Neural crest cell (in vitro differentiated cells): ENCODE measurements at places on chromosomes 3 and 15.
A peak's percentile ranks its signal among the peaks of the same experiment; 100 is the strongest.

DNA sequence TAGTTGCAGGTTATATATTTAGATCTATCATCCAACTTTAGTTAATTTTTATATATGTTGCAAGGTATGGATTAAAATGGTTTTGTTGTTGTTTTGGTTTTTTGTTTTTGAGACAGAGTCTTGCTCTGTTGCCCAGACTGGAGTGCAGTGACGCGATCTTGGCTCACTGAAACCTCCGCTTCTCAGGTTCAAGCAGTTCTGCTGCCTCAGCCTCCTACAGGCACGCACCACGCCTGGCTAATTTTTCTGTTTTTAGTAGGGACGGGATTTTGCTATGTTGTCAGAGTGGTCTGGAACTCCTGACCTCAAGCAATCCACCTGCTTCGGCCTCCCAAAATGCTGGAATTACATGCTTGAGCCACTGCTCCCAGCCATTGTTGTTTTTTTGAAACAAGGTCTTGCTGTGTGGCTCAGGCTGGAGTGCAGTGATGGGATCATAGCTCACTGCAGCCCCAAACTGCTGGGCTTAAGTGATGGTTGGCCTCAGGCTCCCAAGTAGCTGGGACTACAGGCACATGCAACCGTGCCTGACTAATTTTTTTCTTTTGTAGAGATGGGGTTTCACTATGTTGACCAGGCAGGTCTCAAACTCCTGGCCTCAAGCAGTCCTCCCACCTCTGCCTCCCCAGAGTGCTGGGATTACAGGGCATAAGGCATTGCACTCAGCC lies 92.0 kb downstream of the ZNF609 start:
- DNase-seq, result no peak

DNA sequence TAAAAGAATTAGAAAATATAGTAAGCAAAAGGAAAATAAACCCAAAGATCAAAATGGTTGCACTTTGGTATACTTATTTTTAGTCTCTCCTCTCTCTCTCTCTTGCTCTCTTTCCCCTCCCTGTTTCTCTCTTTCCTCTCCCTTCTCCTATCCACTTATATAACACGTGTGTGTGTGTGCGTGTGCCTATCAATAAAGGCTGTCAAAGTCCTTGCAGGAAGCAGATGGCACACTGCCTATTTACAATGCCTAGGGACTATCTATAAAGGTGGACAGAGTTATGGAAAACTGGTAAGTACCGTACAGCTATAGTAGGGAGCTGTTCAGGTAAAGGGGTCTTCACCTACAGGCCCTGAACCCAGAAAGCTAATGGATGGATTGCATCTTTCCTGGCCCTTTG lies 161.6 kb downstream of the SQOR start:
- no peak for DNase-seq

DNA sequence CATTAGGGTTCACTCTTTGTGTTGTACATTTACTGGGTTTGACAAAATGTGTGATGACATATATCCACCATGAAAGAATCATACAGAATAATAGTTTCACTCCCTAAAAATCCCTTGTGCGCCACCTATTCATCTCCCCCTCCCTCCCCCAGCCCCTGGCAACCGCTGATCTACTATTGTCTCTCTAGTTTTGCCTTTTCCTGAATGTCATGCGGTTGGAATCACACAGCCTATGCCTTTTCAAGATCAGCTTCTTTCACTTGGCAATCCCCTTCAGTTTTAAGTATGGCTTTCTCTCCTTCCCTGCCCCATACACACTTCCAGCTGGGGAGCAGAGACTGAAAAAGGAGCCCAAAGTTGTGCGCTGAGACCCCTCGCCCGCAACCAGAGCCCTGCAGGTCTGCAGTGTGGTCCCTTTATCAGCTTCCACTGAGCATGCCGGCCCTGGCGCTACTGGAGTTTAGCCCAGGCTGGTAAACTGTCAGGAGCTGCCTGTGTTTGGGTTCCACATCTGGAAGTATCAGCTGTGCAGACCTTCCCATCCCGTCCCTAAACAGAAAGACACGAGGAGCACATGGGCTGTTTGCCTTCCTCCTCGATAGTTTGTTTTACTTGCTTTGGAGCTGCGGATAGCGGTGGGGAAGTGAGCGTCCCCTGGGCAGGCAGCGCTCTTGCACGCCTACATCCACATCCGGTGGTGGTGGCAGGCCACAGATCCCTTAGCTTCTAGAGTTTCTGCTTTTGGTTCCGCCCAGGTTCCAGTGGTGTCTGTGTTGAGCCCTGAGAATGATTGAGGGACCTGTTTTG lies 12.3 kb downstream of the BOC start:
- no peak for DNase-seq

DNA sequence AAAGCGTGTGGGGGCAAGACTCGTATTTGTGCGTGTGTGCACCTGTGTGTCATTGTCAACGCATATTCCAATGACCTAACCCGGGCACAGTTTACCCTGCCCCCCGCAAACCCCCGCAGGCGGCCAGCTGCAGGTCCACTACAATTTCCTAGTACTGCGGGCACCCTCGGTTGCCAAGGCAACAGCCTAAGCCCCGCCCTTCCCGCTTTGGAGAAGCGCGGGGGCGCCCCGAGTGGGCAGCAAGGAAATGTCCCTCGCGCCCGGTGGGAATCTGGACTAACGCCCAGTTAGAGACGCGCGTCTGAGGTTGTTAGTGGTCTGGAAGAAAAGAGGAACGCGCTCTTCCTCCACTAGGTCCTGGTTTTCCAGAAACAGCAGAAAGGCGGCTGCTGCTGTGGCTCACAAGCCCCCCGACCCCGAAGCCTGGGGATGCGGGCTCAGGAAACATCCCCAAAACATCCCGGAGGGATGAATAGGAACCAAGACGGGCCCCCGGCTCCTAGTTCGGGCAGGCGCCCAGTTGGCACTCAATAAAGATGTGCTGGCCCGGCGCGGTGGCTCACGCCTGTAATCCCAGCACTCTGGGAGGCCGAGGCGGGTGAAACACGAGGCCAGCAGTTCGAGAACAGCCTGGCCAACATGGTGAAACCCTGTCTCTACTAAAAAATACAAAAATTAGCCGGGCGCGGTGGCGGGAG lies 1.1 kb downstream of the ABHD14A start:
- DNase-seq, result peak; percentile 66

GRCh38 chr3:16950282-16950681 lies 65.5 kb downstream of the PLCL2 start:
- no peak for DNase-seq

- no peak for DNase-seq
Measured at GRCh38 chr3:184615396-184615795, 53.8 kb downstream of the EPHB3 start.

- no peak for DNase-seq
Measured at GRCh38 chr3:143726727-143727126, 121.5 kb downstream of the SLC9A9 start.

- DNase-seq, result no peak
Measured at GRCh38 chr3:186939536-186939935, 9.2 kb downstream of the ST6GAL1 start.

DNA sequence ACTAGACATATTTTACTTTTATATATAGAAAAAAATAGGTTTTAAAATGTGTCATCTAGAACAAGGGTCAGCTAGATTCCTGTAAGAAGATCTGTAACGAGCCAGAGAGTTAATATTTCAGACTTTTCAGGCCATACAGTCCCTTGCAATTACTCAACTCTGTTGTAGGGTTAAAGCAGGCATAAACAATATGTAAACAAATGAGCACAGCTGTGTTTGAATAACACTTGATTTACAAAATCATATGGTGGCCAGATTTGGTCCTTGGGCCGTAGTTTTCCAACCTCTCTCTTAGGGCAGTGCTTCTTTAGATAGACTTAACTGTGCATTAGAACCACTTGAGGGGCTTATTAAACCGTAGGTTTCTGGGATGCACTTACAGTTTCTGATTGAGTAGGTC lies 19.6 kb downstream of the LRRC57 start:
- DNase-seq, result no peak

DNA sequence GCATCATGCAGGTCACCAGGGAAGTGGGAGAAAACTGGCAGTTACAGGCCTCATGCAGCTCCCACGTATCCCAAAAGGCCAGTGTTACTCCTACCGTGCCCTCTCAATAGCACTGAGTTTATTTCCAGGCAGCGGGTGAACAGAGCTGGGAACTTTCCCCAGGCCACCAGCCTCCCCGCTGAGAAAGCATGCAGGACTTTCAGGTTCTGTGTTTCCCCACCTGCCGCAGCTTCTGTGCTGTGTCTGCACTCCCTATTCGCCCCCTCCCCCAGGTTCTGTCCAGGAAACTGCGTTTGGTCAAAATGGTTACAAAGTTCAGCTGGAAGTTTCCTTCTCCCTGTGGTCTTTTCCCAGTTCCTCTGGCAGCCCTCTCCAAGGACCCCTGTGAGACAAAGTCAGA lies 21.4 kb downstream of the NEK11 start:
- no peak for DNase-seq

DNA sequence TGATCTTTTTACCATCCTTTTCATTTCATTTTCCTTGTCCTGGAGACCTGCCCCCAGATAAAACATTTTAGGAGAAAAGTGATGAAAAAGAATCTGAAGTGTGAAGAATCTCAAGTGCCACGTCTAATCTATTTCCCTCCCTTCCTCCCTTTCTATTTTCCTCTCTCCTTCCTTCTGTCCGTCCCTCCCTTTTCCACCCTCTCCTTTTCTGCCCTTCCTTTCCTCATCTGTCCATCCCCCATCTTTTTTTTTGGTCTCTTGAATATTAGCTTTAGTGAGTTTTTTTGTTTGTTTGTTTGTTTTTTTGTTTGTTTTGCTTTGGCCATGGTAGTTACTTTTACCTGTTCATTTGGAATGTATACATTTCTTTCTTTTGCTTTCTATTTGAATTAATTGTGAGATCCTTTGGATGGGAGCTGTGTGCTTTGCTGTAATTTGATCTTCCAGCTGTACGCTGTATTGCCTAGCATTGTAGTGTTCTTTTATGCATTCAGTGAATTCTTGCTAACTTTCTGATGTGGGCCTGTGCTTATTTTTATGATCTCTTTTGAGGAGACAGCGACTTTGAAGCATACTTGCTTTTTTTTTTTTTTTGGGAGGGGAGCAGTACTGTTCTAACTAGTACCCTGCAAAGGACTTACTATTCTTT lies 19.2 kb downstream of the CDIN1 start:
- no peak for DNase-seq

DNA sequence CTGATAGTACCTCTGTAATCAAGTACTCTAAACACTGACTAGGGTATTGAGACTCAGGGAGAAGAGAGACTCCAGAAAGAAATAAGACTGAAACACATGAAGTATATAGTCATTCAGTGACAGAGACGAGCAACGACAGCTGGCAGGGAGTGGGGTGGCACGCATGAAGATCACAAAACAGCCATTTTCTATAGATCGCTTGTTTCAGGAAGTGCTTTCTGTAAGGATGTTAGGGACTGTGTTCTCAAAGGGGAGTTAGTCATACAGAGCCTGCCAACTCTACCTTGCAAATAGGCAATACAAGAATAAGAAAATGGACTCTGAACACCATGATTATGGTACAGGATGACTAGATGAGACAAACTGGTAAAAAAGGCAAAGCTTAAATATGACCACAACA lies 139.5 kb downstream of the TBL1XR1 start:
- DNase-seq, result no peak
